SJCRH30 (cell line): ENCODE measurements at places on chromosomes 13 and 19.

DNA sequence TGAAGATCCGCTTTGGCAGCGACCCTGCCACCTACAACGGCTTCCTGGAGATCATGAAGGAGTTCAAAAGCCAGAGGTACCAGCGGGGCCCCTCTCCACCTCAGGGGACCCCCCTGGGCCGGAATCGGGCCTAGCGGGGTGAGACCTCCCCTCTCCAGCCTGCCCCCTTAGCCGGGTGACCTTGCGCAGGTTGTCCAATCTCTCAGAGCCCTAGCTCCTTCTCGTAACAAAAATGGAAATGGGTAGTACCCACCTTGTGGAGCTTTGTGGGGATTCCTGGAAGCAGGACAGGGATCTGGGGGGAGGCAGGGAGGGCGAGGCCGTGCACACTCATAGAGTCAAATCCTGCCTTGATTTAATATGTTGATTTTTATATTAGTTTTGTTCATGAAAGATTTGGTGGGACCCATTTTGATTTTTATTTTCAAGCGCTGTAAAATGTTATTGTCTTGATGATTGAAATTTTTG lies 658 bp downstream of the SIN3B start:
- DNase-seq: no peak

GRCh38 chr19:46731584-46731983 lies 14.3 kb upstream of the FKRP start:
- DNase-seq: no peak

- DNase-seq: no peak
Observed at GRCh38 chr19:16259385-16260159, 61.9 kb downstream of the AP1M1 start.

GRCh38 chr19:40466985-40467734 lies at the start of gene SPTBN4:
Gene SPTBN4, plus strand, starts transcription at chr19:40467001. Its CDS starts 5,621 bp downstream, at chr19:40472622.
- no peak for DNase-seq

GRCh38 chr19:6393983-6394412 lies 1.0 kb upstream of the GTF2F1 start:
- no peak for DNase-seq

- DNase-seq: no peak
Observed at GRCh38 chr19:5107432-5108122, 138.7 kb downstream of the KDM4B start.

GRCh38 chr19:750640-751423 lies at the start of gene MISP:
Gene MISP, plus strand, starts transcription at chr19:751112. Its CDS starts 5,835 bp downstream, at chr19:756947.
- DNase-seq: no peak

GRCh38 chr13:109439813-109440212 lies 346.6 kb downstream of the IRS2 start:
- DNase-seq: no peak

DNA sequence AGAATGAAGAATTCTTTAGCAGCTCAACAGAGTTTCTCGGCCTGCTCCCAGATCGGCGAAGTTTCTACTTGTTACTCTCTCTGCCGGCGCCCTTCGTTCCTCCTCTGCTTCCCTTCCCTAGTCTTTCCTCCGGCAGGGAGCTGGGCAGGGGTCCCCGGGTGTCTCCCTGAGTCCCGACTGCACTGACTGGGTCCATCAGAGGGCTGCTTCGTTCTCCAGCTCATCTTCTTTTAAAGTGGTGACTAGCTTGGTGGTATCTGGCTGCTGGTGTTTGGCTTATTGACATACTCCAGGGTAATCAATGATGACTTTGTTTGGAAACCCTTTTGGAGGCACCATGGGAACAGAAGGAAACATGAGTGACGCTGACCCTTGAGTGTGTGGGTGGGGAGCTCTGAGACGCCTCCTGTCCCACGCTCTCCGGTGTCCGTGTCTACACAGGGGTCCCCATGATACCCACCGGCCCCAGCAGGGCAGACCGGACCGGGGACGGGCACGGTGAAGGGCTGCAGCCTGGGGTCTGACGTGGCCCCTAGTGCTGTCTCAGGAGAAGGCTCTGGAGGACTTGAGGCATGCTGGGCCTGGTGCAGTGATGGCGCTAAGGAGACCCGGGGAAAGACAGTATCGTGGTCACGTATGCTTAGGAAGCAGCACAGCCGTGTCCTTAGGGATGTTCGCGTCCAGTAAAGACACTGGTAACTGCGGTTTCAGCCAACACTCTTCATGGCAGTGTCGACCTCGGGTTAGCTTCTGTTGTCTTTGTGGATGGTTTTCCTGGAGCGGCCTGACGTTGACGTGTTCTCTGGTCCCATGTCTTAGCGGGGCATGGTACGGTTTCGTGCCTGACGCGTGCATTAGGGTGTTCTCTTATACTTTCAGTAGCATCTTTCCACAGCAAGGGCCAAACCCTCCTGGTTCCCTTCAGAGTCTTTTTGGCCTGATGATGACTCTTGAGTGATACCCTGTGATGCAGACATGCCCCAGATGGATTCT lies 23.8 kb downstream of the NAXD start:
- DNase-seq: no peak

- DNase-seq: no peak
Observed at GRCh38 chr13:23792680-23793079, 96.5 kb downstream of the MIPEP start.

DNA sequence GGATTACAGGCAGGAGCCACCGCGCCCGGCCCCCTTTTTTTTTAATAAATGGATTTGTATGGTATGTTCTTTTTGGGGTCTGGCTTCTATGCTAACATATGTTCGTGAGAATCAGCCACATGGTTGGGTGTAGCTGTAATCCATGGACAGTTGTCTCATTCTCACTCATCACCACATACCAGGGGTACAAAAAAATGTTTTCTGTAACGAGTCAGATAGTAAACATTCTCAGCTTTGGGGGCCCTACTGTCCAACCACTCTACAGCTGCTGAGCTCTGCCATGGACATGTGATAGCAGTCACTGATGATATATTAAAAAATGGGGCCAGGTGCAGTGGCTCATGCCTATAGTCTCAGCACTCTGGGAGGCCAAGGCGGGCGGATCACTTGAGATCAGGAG lies 5.1 kb upstream of the RETN start:
- DNase-seq: peak; percentile 56

DNA sequence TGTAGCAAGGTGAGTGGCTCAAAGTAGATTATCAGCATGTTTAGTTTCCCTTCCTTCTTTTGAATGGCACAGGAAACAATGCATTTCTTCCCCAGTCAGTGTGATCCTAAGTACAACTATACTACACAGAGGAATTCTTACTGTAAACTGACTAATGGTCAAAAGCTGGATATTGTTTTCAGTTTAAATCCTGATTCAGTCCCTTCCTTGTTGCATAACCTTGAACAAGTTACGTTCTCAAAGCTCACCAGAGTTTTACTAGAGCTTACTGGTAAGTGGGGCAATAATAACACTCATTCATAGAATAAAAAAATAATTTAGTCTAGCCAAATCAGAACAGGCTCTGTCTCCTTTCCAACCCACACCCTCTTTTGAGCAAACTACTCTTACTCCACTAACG lies 180.1 kb downstream of the POSTN start:
- DNase-seq: no peak

DNA sequence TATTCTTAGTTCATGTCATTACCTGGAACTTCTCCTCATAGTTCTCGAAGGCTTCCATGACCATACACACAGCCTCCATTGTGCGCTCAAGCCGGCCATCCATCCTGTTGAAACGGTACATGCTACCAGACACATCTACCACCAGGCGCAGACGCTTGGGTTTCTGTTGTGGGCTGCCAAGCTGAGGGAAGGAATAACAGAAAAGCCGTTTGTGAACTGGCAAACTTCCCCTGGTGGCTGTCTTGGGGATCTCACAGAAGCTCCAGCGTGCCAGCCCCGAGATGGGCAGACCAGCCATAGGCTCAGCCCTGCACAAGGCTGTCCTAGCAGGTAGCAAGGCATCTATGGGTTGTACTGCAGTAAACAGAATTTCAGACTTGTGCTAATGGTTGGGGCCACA lies 130.1 kb downstream of the RGCC start:
- no peak for DNase-seq

- no peak for DNase-seq
Observed at GRCh38 chr13:100510208-100510957, 78.2 kb downstream of the GGACT start.

GRCh38 chr13:24495151-24495729 lies 17.3 kb downstream of the PARP4 start:
- no peak for DNase-seq

DNA sequence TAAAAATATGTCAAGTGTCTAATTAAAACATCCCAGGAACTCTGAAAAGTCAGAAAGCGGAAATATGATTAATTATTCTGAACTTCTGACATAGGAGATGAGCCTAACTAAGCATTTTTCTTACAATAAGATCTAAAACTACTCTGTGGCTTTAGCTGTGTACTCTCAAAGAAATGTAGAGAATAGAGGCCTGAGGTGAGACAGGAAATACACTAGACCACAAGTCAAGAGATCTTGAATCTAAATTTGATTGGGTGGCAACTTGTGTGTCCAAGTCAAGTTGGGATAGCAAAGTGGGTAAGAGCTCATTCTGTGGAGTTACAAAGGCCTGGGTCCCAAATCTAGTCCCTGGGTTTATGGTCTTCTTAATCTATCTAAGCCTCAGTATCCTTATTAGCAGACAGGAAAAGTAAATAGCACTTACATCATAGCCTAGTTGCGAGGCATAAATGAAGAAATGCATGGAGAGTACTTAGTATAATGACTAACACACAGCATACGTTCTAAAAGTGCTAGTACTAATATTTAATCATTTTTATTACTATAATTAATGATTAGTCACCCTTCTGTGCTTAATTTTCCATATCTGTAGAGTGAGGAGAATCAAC lies 9.4 kb upstream of the LRRC63 start:
- DNase-seq: no peak

GRCh38 chr19:42693760-42694350 lies 46.4 kb downstream of the PSG3 start:
- DNase-seq: peak; percentile 50

DNA sequence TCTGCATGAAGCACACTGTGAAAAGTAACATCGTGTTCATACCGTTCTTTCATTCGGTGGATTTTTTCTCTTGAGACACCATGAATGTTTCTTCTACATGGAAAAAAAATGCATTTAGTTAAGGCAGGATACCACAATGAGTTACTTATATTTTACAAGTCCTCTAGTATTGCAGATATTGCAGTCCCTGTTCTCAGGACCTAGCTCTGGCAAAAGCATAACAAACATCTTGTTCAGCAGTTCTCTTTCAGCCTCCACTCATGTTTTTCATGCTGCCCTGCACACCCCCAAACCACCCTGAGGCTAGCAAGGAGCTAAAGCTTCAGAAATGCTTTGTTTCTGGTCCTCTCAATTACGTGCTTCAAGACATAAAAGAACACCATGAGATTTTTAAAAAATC lies 24.8 kb downstream of the N4BP2L1 start:
- DNase-seq: no peak

- DNase-seq: no peak
Observed at GRCh38 chr13:57991041-57991440, 359.5 kb downstream of the PCDH17 start.

GRCh38 chr13:65914716-65915115 lies 1315.4 kb downstream of the PCDH9 start:
- DNase-seq: no peak

GRCh38 chr19:45113628-45114027 lies 20.6 kb downstream of the PPP1R37 start:
- DNase-seq: no peak

- peak; percentile 52 for DNase-seq
Observed at GRCh38 chr13:21033856-21034602, 27.4 kb downstream of the LATS2 start.

DNA sequence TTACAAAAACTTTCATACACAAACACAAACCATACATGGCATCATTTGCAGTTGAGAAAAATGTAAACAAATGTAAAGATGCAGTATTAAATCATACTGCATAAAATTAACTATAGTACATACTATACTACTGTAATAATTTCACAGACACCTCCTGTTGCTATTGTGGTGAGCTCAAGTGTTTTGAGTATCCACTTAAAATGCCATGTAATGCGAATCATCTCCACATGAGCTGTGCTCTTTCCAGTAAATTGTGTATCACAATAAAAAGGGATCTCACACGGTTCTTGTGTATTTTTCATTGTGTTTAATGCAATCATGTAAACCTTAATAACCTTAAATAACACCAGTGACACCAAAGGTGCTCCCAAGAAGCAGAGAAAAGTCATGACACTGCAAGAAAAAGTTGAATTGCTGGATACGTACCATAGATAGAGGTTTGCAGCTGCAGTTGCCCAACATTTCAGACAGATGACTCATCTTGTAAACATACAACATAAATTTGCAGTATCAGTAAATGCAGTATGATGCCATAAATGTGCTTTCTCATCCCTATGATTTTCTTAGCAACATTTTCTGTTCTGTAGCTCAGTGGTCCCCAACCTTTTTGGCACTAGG lies 166.6 kb downstream of the RAP2A start:
- DNase-seq: peak; percentile 7

DNA sequence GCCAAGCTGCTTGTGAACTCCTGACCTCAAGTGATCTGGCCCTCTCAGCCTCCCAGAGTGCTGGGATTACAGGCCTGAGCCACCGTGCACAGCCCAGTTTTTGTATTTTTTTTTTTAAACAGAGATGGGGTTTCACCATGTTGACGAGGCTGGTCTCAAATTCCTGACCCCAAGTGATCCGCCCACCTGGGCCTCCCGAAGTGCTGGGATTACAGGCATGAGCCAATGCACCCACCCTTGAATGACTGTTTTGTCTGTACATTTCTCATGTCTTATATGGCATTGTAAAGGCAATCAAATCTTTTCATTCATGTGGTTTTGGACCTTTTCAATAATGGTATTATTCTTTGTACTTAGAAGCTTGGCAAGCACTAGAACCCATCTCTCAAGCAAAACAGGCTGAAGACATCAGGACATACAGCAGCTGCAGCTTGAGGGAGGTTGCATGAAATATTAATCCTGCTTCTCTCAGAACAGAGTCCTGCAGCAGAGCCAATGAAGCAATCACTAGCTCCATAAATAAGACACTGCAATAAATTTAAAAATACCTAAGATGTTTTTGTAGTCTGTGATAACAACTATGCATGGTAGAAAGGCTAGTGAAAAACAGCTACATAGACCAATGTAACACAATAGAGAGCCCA lies 209.9 kb downstream of the TUBA3C start:
- peak; percentile 51 for DNase-seq

GRCh38 chr19:42392165-42392564 lies 2.1 kb upstream of the CNFN start:
- DNase-seq: no peak

DNA sequence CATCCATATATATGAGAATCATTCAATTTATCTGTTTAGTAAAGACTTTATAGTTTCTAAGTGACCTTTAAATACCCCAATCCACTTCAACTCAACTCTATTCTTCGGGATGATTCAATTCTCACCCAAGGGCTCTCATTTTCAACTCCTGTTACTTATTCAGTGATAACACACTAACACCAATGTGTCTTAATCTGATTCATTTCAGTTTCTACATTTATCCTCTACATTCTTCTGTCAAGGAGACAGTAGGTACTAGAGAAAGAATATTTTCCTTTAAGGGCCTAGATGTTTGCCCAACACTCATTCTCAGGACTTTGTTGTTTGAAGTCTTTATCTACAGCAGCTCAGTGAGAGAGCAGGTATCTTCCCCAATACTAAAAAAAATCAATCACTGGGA lies 7.1 kb downstream of the ARGLU1 start:
- no peak for DNase-seq
